ENCODE measurements at places on chromosomes 5 and 9.

DNA sequence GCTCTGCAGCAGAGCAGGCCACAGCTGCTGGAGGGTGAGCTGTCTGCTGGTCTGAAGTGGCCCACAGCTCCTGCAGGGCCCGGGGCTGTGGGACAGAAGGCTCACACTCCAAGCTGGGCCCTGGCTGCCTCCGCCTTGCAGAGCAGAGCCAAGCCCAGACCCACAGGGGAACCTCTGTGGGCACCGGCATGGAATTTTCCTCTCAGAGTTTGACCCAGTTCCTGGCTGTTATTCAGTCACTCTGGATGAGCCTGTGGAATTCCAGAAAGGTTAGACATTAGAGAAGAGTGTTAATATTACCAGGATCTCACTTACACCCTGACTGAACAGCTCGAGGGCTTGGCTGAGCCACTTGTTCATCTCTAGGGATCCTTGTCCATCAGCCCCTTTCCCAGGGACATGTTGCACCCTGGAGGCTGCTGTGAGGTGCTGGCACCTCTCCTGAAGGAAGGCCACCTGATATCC is 17.5 kb downstream of the IL9 start:
- DNase-seq = no peak

DNA sequence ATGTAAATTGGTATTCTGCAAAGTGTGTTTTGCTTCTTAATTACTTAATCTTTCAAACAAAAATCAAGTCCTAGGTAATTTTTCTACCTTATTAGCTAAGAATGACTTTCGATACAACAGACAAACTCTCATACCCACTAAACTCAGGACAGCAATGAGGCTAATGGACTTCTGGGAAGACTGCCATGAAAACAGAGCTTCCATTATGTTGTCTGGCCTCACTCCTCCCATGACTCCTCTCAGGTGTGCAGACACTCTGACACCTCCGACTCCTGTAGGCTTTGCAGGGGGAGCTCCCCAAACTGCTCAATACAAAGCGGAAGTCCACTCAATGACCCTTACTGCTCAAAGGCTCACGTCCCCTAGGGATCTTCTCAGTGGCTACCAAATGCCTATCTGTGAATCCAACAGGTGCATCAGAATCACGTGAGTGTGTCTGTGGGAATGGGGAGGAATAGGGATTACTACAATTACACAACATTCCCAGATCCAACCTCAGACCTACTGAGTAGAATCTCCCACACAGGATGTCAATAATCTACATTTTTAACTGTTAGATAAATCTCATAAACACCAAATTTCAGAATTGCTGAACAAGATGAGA is 289.9 kb downstream of the RAB3C start:
- DNase-seq = no peak

DNA sequence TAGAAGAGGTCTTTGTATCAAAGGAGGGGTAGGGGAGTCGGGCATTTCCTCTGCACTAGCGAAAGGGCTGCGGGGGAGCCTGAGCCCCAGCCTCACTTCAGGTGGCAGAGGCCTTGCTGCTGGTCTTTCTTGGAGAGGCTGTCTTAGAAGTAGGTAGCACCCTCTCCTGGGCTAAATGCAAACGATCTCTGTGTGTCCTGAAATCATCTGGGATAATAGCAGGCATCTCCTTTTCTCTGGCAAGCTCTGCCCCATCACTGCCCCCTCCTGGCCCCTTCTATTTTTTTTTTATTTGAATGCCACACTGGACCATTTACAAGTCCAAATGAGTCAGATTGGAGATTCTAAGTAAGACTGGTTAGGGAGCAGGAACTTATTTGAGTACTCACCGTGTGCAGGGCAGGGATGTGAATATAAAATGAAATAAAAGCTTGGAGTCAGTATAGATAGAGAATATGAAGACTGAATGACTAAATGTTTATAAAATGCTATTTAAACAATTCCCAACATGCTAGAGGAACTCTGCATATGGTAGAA is 137.1 kb downstream of the FGF1 start:
- peak; percentile 60 for DNase-seq

- DNase-seq = no peak
These were observed 21.9 kb upstream of the TNFSF15 start for GRCh38 chr9:114827641-114828302.

DNA sequence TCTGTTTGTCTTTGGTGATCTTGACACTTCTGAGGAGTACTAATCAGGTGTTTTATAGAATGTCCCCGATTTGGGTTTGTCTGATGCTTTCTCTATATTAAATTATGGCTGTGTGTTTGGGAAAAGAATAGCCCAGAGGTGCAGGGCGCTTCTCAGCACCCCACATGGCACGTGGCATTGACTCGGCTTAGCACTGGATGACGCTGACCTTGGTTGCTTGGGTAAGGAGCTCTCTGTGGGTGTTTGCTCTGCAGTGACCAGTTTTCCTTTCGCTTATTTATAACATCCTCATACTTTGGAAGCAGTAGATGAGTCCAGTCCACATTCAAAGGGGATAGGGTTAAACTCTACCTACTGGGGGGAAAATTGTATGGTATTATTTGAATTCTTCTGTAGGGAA is 12.5 kb upstream of the FAM120AOS start:
- DNase-seq = no peak

DNA sequence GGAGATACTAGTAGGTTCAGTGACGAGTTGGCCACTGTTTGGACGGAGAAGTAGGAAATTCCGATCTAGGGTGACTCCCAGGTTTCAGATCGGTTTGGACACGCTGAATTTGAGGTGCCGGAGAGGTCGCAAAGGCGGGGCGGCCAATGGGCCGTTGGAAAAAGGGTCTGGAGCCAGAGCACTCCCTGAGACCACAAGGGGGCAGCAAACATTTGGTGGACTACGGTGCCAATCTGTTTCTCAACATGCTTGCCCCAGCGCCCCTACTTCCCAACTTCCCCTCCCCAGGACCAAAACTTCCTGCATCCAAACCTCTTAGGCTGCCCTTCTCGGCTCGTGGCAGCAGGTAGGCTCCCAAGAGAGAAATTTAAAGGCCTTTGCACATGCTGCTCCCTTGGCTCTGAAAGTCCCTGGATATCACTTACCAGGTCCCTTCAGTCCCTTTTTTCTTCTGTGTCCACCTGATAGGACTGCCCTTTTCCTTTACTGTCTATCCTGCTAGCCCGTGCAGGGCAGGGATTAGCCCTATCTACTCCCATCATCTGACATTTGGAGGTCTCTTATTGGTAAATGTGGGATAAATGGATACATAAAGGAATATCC is 992 bp upstream of the RPP25L start:
- DNase-seq = peak; percentile 88
